ENCODE measurements at places on chromosomes 5 and 9.

- no peak for DNase-seq
Observed at GRCh38 chr9:73906671-73907070, 590.5 kb upstream of the RORB start.

GRCh38 chr5:147200004-147200403 lies 34.8 kb upstream of the STK32A start:
- DNase-seq: no peak

DNA sequence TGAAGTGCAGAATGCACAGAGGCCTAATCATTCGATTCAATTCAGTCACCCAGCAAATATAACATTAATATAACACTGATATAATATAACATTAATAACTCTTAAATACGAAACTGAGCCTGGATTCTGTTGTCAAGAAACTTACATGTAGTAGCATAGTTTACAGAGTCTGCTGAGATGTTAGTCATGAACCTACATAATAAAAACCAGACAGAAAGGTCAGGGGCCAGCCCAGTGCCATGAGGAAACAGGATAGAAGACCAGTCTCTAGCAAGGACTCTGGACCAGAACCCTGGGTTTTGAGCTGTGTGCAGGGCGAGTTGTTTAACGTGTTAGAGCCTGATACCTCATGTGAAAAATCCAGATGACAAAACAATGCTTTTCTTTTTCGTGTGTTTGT lies 234.7 kb downstream of the NR2F1-AS1 start:
- no peak for DNase-seq

- DNase-seq: no peak
Observed at GRCh38 chr5:132266031-132266835, 8.7 kb downstream of the PDLIM4 start.

DNA sequence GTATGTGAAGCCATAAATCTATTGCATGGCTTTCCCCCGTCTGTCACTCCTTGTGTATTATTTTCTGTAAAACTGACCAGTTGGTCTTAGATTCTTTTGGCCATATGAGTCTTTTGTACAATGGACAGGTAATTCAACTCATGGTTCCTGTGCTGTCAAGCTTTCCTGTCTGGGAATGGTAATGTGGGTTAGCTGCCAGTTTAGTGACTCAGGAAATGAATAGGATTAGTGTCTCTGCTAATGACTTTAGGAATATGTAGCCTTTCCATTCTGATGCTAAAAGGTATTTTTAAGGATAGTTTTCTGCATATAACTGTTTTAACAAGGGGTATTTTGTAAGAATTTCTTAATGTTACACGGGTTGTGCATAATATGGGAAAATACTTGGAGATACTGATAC lies 182.7 kb downstream of the PBX3 start:
- no peak for DNase-seq

- no peak for DNase-seq
Observed at GRCh38 chr5:122996091-122996490, 40.4 kb downstream of the PPIC start.

Data from stimulated activated CD4-positive, alpha-beta T cell treated with anti-CD3 and anti-CD28 coated beads, Interleukin-4, amount 100 ng/mL, for 48 hours (primary cell).